ENCODE measurements at places on chromosomes 11 and 22.

GRCh38 chr11:73950869-73951710 is at the start of gene DNAJB13:
Gene DNAJB13, plus strand, starts transcription at chr11:73951026. Its CDS starts 44 bp downstream, at chr11:73951070.
- peak; percentile 88 for DNase-seq

GRCh38 chr11:9803685-9804418 is 140.0 kb downstream of the SWAP70 start:
- DNase-seq, result no peak

GRCh38 chr11:43327987-43328386 is 16.2 kb downstream of the API5 start:
- no peak for DNase-seq

- DNase-seq, result no peak
These were observed 115.8 kb downstream of the KCNC1 start for GRCh38 chr11:17850336-17850735.

GRCh38 chr11:10095412-10096208 is 198.4 kb downstream of the SBF2 start:
- DNase-seq, result no peak

GRCh38 chr11:66222358-66223149 is 45.9 kb upstream of the RAB1B start:
- peak; percentile 96 for DNase-seq

- DNase-seq, result no peak
These were observed 106.8 kb upstream of the NECTIN1 start for GRCh38 chr11:119835753-119836152.

DNA sequence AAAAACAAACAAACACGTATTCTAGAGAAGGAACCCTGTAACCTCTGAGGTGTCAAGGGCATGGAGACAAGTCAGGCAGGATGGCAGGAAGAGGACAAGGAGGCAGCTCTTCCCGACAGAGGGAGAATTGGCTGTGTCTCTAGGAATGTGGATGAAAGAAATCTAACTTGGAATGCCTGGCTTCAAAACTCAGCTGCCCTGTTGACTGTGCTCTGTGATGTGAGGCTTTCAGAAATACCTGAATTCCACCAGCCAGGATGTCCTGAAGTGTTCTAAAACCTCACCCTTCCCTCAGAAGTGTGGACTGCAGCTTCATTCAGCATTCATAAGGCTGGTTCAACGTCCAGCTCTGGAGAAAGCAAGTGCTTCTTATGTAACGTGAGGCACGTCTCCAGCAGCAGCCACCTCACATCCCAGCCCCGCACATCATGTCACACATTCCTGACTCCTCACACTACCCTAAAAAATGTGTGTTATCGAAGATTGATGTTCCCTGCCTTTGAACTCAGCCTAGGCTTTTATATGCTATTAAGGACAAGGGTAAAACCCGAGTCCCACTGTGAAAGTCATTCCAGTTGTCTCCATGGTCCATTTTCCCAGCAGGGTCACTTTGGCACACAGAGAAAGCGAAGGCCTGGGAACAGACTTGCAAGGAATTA is 398.9 kb downstream of the ETS1 start:
- no peak for DNase-seq
